T follicular helper cell (primary cell): ENCODE measurements at places on chromosomes 5 and 9.
A peak's percentile ranks its signal among the peaks of the same experiment; 100 is the strongest.

GRCh38 chr5:10812218-10812617, 51.2 kb upstream of the DAP start:
- DNase-seq = no peak

- DNase-seq = no peak
Observed at GRCh38 chr5:120436996-120437395, 27.1 kb upstream of the PRR16 start.

- DNase-seq = no peak
Observed at GRCh38 chr9:107127608-107128007, 155.5 kb upstream of the RAD23B start.

GRCh38 chr5:122736086-122736845, 38.6 kb upstream of the SNX2 start:
- no peak for DNase-seq

- DNase-seq = no peak
Observed at GRCh38 chr9:108479989-108480652, 375.7 kb downstream of the ACTL7B start.

DNA sequence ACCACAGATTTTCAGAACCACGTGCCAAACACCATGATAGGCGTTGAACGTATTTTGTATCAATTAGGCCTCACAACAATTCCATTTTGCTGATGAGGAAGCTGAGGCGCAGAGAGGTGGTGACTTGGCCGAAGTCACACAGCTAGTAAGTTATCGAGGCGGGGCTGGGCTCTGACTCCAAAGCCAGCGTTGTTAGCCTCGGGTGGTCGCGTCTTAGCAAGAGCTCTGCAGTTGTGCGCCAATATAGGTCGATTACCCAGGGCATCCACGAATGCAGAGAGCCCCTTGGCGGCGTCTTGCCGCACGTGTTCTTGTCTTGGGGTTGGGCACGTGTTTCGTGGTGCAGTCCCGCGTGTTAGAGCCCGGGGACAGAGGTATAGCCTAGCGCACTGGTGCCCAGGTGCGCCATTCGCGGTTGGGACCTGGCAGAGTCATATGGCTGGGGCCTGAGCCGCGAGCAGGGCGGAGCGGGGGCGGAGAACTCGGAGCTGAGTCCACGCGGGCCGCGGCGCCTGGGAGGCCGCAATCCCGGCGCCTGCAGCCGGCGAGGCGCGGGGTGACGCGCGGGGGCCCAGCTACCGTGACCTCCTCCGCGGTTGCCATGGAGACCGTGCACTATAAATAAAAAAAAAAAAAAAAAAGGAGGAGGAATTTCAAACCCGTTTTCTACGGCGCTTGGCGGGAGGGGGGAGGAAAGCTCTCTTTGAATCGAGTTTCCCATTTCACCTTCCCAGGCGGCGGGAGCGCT, 62.3 kb downstream of the CXXC5 start:
- DNase-seq = peak; percentile 57

- DNase-seq = no peak
Observed at GRCh38 chr9:108325406-108325805, 530.4 kb downstream of the ACTL7B start.

DNA sequence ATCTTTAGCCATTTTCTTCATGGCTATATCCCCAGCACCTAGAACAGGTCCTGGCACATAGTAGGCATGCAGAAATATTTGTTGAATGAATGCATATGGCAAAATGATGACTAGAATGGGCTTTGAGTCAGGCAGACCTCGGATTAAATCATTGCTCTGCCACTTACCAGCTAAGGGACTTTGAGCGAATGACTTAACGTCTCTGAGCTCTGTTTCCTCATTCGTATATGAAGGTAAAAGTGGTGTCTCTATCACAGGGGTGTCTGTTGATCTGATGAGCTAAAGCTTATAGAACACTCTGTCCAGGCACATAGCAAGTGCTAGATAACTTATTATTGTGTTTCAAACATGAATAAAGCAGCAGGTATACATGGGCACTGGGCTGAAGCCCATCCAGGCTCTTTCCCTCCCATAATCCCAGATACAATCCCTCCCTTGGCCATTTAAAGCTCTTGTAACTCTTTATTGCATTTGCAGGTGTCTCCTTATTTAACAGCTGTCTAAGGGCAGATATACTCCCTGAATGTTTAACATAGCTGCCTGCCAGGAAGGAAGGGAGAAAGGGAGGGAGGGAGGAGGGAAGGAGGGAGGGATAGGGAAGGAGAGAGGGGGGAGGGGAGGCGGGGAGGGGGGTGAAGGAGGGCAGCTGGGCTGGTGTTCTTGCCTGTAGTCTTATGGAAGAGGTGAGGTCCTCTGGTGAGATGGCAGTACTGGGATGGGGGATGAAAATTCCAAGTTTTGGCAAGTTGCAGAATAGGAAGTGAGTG, 23.2 kb upstream of the STXBP1 start:
- no peak for DNase-seq

DNA sequence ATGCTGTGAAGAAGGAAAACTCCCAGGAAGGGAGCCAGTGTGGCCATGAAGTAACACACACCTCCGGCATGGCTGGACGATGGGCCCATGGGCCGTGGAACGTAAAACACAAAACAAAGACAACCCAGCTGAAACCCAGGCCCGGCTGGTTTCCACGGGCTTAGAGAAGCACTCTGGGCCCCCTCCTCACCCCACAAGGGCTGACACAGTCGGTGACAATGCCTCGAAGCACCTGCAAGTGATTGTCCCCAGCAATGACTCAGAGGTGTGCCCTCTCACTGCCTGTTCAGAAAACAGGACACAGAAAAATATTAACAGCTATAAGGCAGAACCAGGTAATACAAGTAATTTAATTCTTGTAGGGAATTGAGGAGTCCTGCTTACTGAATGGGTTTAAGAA, 135.3 kb downstream of the ROR2 start:
- DNase-seq = no peak

DNA sequence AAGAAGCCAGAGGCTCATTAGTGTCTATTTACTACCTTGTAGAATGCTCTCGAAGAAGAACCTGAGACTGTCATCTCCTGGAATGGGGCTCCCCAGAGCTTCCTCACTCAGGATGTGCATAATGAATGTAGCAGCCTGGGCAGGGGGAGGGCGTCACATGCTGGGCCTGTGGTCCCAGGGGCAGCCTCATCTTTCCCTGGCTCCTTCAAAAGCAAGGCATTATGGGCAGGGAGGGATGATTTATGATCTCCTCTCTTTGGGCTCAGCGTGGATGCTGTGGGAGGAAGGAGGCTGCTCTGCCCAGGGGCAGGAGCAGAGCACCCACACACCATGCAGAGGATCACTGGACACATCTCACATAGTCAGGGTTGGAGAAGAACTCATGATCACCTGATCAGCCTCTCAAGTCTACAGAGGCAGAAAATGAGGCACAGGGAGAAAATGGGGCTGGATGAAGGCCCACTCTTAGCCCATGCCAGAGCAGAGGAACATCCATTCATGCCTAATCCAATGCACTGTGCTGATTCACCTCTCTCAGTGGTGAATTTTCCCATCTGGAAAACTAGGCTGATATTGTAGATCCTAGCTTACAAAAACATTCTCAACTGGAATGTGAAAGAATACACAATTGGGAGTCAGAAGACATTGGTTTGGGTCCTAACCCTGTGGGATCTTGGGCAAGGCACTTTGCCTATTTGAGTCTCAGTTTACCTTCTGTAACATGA, 173.7 kb downstream of the CARTPT start:
- no peak for DNase-seq

DNA sequence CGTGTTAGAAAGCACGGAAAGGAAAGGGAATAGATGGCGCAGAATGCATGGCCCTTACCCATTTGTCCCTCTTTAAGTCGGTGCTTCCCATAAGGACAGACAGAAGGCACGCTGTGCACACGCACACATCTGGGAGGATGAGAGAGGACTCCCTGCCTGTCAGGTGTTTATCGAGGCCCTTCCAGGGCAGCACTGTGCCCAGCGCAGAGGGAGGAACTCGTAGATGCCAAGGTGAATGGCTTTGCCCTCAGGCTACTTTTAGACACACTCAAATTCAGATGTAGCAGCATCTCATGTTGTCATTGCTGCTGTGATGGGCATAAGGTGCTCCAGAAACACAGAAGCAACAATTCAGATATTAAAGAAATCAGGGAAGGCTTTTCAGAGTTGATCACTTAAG, 70.2 kb upstream of the CTSL start:
- no peak for DNase-seq

DNA sequence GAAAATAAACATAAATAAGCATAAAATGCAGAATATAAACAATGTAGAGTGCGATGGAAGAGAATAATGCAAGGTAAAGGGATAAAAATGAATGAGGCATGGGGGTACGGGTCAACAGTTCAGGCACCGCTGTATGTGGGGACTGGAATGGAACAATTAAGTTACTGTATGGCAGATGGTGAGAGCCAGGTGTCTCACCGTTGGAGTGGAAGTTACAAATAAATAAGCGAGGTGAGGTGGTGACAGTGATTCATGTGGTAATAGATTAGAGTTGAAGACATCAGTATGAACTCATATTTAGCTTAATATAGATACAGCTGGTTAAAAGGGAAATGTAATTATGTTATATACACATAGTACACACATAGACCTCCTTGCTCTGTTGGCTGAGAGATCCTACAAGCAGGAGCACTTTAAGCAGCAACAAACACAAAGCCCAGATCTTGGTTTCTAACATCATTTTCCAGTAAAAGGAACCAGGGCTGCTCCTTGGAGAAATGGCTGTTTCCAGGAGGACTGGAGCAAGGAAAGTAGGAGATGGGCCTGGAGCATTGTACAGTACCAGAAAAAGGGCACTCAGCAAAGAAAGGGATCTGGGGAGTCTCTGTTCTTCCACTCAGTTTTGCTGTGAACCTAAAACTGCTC, 2.4 kb upstream of the OMD start:
- no peak for DNase-seq

DNA sequence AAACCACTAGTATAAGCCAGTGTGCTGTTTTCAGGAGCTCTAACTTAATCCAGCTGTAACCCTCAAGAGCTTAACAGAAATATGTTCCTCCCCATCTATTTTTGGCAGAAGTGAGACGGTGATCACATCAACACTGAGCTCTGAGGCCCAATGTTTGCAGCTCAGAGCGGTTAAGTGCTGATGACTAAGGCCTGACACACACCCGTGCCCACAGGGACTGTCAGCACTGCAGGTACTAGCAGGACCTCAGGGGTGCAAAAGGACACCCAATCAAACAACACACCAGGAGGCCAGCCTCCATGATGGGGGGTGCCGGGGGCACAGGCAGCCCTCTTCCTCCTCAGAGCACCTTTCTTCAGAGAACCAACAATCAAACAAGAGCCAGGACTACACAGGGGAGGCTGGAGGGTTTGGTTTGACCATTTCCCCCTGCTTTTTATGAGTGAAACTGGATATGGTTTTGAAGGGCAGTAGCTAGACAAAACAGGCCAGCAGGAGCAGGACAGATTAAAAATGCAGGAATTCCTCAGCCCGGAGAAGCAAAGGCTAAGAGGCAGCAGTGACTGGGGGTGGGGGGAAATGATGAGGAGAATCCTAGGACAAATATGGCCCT, 61.3 kb downstream of the RAPGEF1 start:
- peak; percentile 57 for DNase-seq

GRCh38 chr9:79481846-79482477, 89.8 kb upstream of the TLE4 start:
- no peak for DNase-seq

DNA sequence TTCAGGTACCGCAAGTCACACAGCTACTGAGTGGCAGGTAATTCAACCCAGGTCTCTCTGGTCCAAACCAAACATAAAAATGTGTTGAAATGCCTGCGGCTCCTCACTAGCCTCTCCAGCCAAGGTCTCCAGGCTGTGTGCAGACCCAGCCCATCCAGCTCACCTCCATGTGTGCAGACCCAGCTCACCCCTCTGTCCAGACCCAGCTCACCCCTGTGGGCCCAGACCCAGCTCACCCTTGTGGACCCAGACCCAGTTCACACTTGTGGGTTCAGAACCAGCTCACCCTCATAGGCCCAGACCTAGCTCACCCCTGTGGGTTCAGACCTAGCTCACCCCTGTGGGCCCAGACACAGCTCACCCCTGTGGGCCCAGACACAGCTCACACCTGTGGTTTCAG, 188.0 kb upstream of the ADCY2 start:
- no peak for DNase-seq

DNA sequence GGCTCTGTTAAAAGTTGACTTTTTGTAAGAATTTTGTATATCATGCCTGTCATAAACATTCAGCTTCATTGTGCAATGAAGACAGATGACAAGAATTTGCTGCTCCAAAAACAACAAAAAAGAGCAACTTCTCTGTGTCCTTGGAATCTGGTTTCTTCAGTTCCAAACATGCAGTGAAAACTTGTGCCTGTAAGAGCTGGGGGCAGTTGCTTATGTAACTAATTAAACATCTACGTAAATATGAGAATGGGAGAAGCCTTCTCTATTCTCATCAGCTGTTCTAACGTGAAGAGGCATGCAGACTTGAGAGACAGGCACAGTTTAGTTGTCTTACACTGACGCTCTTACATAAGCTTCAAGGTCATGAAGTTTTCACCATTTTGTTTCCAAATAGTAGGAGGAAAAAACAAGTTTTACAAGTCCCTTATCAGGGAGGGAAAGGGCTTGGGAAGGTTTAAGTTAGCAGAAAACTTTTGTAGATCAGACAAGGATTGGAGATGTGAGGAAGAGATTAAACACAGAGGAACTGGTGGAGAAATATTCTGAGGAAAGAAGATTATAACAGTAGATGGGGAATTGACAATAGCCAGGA, 170.4 kb downstream of the RFK start:
- DNase-seq = no peak

DNA sequence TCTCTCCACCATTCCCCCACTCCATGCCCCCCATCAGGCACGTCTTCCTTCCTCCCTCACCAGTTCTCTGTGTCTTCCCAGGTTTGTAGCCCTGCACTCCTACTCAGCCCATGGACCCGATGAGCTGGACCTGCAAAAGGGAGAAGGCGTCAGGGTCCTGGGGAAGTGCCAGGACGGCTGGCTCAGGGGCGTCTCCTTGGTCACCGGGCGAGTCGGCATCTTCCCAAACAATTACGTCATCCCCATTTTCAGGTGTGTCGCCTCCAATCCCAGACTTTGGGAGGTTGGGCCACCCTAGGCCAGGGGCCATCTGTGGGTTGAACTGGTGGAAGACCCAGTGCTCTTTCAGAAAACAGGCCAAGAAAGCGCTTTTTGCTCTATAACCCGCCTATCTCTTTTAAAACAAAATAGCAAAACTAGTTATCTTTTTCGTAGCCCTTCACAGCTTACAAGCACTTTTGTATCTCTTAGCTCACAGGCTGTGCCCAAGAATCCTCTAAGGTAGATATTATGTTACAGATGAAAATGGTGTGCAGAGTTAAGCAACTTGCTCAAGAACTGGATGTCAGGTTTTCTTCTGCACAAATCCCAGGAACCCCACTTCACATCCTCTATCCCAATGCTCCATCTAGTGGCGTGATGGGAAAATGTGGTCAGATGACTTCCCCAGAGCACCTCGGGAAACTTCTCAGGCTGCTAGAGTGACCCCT, 56.2 kb downstream of the PLAC8L1 start:
- no peak for DNase-seq

DNA sequence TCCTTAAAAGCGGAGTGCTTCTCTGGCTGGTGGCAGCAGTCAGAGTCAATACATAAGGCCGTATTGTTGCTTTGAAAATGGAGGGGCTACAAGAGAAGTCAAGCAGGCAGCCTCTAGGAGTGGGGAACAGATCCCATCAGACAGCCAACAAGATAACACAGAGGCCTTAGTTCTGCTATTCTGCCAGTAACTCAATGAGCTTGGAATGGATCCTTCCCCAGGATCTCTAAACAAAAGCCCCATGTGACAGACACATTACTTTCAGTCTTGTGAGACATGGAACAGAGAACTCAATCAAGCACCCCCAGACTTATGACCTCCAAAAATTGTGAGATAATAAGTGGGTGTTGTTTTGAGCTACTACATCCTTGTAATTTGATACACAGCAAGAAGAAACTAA, 158.6 kb downstream of the RFX3 start:
- no peak for DNase-seq
